ENCODE measurements at places on chromosomes 2 and 18.

DNA sequence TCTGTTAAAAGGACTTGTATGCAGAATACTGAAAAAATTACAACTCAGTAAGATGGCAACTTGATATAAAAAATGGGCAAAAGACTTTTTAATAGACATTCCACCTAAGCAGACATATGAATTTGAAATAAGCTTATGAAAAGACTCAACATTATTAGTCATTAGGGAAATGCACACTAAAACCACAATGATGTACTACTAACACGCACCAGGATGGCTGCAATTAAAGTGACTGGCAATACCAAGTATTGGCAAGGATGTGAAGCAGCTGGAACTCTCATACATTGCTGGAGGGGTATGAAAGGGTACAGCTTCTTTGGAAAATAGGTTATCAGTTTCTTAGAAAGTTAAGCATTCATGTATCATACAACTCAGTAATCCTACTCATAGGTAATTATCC is 3.2 kb upstream of the ENOSF1 start:
- DNase-seq = no peak

- no peak for DNase-seq
These were observed 61.4 kb downstream of the SLC4A3 start for GRCh38 chr2:219688560-219689445.

DNA sequence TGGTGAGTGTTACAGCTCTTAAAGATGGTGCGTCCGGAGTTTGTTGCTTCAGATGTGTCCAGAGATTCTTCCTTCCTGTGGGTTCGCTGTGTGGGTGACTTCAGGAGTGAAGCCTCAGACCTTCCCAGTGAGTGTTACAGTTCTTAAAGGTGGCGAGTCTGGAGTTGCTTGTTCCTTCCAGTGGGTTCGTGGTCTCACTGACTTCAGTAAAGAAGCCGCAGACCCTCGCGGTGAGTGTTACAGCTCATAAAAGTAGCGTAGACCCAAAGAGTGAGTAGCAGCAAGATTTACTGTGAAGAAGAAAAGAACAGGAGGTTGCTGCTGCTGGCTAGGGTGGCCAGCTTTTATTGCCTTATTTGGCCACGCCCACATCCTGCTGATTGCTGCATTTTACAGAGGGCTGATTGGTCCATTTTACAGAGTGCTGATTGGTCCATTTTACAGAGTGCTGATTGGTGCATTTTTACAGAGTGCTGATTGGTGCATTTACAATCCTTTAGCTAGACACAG is 34.0 kb upstream of the SPTBN1 start:
- no peak for DNase-seq

DNA sequence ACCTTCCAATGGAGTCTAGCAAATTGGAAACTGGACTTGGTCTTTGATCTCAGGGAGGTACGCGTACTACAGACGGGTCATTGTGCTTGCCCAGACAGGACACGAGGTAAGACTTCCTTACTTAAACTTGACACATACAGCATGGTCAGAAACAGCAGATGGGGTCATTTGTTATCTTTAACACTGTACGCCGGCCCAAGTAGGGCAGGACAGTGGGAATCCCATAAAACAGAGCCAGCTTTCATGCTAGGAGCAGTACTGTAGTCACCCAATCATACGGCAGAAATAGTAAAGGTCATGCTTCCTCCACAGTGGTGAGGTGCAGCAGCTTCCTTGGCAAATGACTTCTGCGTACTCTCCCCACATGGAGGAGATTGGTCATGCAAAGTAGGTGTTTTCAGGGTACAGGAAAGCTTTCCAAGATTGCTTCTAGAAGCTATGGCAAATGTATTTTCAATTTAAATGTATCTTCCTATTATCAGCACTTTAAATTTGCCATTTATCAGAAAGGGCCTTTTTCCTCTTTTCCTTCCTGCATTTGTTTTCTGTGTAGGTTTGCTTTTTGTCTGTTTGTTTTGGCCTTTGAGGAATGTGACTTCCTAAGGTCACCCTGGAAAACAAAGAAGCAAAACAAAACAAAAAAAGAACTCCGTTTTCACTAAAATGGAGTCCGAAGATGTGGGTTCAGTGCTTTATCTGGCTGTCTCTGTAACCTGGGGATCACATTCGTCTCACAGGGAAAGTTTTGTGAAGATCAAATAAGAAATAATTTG is 74.0 kb upstream of the DSG1 start:
- no peak for DNase-seq

DNA sequence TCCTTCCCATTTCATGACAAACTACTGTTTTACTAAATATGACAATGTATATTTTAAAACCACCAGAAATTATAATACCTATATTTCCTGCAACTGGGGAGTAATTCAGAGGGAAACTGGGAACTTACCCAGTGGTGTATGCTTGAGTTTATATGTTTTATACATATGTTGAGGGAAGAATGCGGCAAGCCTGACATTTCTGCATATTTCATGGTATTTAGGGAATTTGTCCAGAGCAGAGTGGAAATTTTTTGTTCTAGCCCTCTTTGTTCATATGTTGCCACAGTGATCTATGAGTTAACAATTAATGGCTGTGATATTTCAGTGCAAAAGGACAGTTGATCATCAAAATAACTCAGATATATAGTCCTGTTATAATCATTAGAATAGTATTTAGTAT is 230.8 kb upstream of the VWC2L start:
- DNase-seq = no peak

GRCh38 chr2:77363277-77363676 is 158.9 kb downstream of the LRRTM4 start:
- no peak for DNase-seq

GRCh38 chr18:58125183-58125582 is 81.2 kb downstream of the NEDD4L start:
- DNase-seq = no peak

DNA sequence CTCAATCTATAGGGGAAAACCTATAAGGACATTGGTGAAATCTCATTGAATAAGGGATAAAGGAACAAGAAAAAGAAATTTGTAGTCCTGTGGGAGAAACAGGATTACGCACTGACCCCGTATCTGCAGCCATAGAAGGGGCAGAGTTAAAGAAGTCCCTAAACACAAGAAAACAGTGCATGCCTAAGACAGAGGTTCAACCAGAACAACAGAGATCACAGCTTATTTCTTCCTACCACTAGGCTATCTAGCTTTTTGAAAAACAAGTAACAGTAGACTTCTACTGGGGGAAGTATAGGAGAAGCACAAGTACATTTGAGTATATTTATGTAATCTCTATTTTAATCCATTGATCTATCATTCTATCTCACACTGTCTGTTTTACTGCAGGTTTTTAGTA is 485.2 kb upstream of the REG3G start:
- no peak for DNase-seq

DNA sequence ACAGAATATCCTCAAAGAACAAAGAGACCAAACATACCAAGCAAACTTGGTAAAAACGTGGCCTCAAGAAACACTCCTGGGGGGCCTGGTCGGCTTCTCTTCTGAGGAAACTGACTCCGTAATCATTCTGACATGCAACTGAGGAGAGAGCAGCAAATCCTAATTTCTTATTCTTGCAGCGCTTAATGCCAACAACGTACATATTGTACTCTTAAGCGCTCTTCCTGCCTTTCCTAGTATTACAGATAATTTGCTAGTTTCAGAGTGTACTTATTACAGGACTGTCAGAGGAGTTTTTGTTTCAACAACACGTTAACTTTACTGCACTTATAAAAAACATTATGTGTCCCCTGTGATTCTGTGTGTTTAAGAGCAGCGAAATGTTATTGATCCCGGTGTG is 64.9 kb downstream of the ZNF521 start:
- DNase-seq = no peak

GRCh38 chr2:26395394-26395793 is 6.3 kb upstream of the DRC1 start:
- DNase-seq = no peak

- DNase-seq = no peak
These were observed 180.8 kb downstream of the PPP1R1C start for GRCh38 chr2:182166406-182166805.

GRCh38 chr2:225994748-225995405 is 595.4 kb downstream of the NYAP2 start:
- DNase-seq = no peak

Data from tibial nerve (tissue), 4 donors.